ENCODE measurements at places on chromosomes 12 and 14. TPM values are rescaled to one million over a fixed set of nuclear protein-coding genes. Genes with fewer than 3 reads are reported as not detected.

DNA sequence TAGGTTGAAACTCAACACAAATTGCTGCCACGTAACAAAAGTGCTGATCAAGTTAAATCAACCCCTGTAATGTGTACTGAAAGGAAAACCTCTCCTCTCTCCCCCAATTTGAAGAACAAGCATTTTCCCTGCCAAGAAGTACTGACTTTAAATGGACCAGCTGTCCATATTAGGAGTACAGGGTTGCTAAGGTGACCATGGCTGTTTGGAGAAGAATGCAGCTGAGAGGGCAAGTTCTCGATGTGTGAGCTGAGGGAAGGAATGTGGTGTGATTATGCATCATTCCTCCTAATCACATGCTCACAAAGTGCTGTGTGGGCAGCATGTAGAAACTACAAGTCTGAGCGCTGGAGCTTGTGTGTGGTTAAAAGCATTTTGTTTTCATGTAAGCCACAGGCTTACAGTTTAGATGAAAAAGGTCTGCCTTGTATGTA, 50.9 kb upstream of the CCT2 start:
- peak; percentile 85 for DNase-seq

Gene PRB2
- not detected for total RNA-seq

DNA sequence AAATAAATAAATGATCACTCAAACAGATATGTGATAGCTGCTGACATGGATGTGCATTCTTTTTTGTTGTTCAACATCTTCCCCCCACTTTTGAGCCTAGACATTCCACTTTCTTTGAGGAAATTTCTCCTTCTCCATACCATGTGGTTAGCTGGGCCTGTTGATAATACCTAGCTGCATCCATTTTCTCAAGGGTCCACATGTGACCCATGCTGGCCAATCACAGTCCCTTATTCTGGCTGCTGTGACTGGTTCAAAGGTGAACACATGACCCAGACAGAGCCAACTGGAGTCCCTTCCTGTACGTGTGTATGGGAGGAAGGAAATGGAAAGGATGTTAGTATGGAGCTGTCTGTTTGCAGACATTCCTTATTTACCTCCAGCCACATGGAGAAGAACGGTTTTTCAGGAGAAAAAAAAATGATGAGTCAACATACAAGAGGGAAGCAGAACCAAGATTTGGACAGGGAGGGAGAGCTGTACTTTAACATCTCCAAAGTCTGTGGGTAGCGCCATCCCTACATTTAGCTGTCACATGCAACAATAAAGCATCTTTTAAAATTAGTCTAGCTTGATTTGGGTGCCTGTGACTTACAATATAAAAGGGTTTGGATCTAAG, 391.7 kb upstream of the TBX3 start:
- no peak for DNase-seq

Gene ALX1
- total RNA-seq, result 1.1 TPM

- no peak for DNase-seq
These were observed 162.7 kb downstream of the PRKCH start for GRCh38 chr14:61484031-61484430.

Data from urinary bladder (tissue), 4 donors.